Epithelial cell of proximal tubule (primary cell): ENCODE measurements at places on chromosomes 2 and 18. TPM values are rescaled to one million over a fixed set of nuclear protein-coding genes. Genes with fewer than 3 reads are reported as not detected.

TRIM54 gene
- total RNA-seq = 1.5 TPM in 1 of 2 replicates, not detected in the other

LYG2 gene
- not detected in 2 replicates for total RNA-seq

TMEM247 gene
- not detected in 2 replicates for total RNA-seq

SERPINE2 gene
- 40.4 and 57.7 TPM in 2 replicates for total RNA-seq
